ENCODE measurements at places on chromosomes 11 and 22.

DNA sequence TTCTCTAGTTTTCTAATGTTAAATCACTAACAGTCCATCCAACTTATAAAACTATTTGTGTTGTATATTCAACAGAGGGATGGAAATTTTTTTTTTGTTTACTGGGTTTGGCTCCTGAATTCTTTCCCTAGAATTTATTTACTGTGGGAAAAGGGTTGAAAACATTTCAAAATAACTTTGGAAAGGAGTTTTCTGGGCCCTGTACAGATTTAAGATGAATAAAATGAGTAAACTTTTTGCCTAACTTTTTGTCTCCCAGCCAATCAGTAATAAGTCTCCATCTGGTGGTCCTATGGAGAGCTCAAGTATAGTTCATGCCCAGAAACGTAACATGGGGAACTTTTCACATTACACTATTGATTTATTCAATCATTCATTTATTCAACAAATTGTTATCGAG is 16.7 kb upstream of the PRSS23 start:
- DNase-seq, result no peak

GRCh38 chr22:25404556-25404927 is 159.9 kb upstream of the GRK3 start:
- DNase-seq, result no peak

DNA sequence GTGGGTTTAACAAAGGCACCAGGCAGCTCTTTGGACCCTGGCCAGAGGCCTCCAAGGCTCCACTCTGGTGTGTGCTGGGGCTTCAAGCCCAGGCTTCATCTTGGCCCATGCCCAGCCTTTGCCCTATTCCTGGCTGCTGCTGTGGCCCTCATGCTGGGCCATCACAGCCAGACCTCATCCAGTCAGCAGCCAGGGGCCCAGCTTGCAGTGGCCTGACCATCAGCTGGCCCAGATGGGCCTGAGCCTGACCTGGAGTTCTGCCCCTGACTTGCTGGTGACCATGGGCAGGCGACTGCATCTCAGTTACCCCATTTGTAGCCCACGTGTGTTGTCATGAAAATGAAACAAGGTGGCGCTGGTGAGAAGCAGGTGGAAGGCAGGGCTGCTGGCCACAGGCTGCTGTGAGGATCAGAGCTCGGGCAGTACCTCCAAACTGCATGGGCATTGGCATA is 76.1 kb downstream of the MED15 start:
- DNase-seq, result no peak

DNA sequence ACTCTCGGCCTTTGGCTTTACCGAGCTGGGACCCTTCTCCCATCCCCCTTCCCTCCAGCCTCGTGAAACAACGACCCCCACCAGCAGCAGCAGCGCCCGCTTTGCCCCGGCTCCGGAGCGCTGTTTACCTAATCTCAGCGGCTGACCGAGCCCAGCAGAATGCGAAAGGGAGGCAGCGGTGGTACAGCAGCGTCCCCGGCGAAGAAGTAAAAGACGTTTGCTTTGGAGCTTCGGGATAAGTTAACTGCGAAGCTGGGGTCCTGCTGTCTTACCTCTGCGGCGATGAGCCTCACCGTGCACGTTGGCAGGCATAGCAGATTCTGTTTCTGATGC is 2.0 kb upstream of the LARGE1 start:
- no peak for DNase-seq

DNA sequence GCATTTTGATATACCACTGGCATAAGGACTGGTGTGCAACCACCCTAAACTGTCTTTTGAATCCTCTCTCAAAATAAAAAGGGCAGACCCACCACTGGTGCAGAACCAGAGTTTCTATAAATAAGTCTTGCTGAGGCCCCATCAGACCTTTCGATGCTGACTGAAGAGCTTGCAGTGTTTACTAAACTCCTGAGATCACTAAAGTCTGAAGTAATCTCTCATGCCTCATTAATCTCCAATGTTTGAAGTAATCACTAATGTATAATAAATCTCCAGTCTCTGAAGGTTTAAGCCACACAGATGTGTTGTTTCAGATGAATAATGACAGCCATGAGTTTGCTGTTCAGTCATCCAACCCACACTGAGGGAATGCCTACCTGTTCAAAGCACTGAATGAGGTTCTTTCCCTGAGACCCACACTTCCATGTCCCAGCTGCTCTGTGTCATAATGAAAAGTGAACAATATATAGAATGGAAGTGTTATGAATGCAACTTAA is 50.6 kb upstream of the DEUP1 start:
- DNase-seq, result no peak

DNA sequence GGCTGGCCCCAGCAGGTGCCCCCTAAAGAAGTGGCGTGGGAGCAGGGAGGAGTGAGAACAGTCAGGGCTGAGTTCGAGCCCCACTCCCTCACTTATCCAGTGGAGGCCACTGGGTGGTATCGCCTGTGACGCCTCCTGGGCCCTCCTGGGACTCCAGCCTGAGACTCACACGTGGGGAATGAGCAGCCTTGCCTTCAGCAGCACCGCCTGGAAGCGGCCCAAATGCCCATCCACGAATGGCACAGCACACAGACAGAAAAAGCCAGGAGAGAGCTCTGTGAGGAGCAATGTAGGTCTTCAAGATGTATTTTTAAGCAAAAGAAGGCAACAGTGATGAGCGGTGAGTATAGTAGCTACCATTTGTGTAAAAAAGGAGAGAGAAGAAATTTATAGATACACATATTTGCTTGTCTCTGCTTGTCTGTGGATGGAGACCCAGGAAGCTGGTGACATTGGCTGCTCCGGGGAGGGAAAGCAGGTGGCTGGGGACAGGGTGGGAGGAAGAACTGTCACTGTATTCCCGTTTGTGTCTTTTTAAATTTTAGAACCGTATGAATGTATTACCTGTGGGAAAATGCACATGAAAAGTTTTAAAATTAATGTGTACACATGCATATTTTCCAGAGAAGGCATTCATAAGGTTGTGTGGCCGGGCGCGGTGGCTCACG is 13.2 kb downstream of the KCNJ4 start:
- no peak for DNase-seq

GRCh38 chr11:44446366-44446762 is 119.1 kb upstream of the CD82 start:
- no peak for DNase-seq
